ENCODE measurements at places on chromosomes 12 and 14. TPM values are rescaled to one million over a fixed set of nuclear protein-coding genes. Genes with fewer than 3 reads are reported as not detected.

DNA sequence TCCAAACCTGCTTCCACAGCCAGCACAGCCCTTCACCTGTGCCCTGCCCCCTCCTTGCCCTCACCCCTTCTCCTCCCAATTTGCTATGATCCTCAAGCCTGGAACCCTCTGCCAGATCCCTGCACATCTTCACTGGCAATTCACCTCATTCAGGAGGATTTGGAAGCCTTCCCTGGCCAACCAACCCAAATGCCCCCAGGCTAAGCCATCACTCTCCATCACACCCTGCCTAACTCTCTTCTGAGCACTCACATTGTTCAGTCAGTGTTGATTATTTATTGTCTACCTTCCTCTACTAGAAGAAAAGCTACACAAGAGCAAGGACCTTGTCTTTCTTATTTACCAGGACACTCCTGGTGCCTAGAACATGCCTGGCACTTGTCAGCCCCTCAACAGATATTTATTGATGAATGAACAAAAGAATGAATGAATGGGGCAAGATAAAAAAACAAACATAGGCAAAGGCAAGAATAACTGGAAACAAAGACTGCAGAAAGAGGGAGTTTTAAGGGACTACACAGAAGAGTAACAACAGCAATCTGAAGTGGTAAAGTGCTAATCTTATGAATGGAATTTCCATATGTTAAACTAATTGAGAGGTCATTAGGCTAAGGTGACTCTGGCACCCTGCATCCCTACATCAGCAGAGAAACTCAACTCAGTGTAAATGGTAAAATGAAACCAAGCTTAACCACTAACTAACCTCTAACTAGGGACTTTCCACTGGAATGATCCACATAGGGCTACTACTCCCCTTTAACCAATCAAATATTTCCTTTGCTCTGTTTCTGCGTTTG is 33.4 kb downstream of the TMTC1 start:
- DNase-seq = no peak

DNA sequence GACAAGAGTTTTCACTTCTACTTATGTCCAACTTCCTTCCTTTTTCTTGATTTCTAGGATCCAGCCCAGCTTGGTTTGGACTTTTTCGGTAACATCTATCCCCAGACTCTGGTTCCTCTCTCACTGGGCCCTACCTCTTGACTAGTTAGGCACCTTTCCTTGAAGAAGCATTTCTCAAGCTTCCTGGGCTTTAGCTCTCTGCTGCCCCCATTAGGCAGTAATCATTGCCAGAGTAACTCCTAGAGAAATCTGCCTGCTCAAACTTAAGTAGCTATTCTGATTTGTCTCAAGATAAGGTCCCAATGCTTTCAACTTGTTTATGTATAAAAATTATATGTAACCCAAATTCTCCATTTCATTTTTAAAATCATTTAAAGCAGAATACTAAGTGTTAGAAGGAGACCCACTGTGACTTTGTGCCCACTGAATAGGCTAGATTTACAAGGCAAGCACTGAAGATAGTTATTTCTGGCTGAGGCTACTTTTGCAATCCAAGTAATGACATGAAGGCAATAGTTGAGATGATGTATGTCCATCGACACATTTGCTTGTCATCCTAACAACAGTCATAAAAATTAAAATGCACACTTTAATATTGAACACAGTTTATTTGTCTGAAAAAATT is 275.0 kb upstream of the G2E3 start:
- no peak for DNase-seq

GRCh38 chr12:37546206-37546605 is 770.4 kb upstream of the ALG10B start:
- no peak for DNase-seq

DNA sequence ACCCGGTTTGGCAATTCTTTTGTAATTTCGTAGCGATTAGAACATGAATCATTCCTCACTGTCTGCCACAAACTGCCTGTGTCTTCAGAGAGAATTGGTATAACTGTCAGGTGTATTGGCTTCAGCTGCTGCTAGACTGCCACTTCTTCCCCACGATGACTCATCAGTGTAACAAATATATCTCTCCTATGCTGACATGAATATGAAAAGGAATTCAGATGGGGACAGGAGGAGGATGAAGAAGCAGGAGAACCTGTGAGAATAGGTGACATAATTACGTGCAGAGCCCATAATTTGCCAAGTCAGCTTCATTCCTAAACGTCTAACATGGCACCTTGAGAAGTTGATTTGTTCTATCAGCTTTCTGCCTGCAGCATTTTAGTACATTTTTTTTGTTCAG is 64.9 kb downstream of the FRMD6 start:
- DNase-seq = no peak

DNA sequence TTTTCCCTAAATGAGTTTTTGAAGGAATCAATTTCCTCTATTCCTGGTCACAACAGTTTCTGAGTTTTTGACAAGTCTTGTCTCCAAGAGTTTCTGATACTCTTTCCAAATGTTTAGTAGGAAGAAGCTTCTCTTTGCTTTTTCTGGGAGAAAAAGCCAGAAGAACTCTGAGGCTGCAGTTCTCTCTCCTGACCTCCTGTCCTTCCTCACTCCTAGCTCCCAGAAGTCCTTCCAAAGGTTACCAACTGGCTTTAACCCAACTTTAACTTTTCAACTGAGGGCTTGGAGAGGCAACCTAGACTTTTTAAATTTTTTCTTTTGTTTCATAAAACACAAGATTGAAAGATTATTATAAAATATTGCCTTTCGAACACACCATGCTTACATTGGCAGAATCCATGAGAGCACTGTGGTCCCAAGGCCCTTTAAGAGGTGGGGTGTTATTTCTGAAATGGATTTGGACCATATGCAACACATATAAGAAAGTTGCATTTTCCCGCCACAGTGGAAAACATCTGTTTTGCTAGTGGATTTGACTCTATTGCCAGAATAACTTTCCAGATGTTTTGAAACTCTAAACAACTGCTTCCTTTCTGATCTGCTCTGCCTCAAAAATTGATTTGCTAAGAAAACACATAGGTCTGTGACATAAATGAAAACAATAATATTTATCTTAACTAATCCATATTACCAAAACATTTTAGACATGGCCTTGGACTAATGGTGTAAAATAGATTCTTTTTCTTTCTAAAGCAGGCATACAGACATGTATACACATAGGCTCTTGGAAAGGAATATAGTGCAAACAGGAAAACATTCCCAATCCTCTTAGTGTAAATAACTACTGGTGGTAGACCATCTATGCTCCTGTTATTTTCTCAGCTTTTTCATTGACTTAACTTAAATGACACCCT is 22.3 kb upstream of the EPS8 start:
- DNase-seq = no peak

DNA sequence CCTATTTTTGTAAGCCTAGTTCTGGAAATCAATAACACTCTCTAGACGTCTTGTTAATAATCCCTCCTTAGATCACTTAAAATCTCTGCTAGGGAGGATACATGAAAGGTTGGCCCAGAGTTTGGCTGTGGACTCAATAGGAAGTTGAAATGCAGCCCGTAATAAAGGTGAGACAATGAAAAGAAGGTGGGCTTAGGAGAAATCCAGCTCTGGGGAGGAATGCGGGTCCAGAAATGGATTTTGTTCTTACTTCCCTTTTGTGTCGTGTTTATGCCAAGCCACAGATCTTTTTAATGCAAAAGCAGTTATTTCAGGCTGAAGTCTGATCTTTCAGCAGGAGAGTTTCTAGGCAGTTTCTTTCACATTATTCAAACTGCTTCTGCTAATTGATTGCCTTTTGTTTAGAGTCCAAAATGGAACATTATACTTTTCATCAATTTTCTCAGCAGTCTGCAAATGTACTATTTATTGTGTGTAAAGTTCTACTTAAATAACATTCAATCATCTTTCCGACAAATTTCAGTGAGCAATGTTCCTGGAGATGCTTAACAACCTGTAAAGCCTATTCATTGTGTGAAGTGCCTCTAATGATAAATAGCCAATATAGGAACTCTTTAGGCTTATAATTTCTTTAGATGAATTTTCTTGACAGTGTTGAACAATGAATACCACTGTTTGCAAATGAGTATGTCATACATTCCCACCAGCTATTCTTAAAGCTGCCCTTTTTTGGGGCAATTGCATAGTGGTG is 252.9 kb upstream of the KRR1 start:
- DNase-seq = no peak

- no peak for DNase-seq
Measured at GRCh38 chr12:29149691-29150281, 708 bp downstream of the FAR2 start.

DNA sequence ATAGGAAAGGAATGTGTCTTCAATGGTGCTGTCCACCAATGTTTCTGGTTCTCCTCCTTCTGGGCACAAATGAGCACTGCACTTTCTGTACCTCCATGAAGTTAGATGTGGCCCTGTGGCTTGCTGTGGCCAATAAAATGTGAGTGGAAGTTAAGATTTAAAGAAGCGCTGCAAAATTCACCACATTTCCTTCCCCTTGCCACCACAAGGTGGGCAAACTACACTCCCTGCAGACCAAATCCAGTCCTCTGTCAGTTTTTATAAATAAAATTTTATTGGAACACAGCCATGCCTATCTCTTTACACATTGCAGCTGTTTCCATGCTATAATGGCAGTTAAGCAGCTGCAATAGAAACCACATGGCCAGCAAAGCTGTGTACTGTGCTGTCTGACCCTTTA is 141.4 kb upstream of the TMPO start:
- DNase-seq = no peak

DNA sequence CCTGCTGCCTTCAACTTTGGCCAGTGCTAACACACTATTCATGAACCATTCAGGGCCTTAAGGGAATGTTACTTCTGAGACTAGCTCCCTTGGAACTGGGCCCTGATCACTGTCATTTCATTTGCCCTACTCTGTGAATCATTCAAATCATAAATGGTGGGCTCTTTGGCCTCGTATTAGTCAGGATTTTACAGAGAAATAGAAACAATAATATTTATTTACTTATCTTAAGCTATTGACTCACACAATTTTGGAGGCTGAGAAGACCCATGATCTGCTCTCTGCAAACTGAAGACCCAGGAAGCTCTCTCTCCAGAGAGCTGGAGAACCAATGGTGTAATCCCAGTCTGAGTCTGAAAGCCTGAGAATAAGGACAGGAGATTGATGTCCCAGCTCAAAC is 398.5 kb downstream of the LRIG3 start:
- DNase-seq = no peak

DNA sequence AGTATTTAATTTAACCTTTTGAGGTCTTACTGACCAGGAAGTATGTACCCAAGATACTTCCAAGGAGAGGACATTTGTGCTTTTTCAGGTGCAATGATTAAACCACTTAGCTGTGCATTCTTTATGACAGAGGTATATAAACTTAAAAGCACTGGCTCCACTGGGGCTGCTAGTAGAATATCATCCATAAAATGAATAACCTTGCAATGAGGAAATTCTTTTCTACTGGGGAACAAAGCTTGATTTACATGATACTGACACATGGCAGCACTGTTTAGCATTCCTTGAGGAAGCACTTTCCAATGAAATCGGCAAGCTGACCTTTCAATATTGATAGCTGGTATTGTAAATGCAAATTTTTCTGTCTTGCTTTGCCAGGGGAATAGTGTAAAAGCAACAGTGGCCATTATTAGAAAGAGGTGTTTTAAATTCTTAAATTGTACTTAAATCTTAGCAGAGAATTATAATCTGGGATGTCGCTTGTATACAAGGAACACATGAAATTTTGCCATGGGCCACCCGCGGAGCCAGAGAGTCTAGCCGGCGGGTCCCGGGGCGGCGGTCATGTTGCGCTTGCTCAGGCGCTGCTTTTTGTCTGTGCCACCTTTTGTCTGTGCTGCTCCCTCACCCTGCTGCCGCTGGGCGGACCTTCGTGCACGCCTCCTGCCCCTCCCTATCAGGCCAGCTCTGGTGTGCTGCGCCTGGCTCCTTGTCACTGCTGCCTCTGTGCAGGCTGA is 20.9 kb upstream of the BLTP3B start:
- no peak for DNase-seq

- DNase-seq = no peak
Measured at GRCh38 chr12:29991924-29992323, 208.2 kb upstream of the TMTC1 start.

DNA sequence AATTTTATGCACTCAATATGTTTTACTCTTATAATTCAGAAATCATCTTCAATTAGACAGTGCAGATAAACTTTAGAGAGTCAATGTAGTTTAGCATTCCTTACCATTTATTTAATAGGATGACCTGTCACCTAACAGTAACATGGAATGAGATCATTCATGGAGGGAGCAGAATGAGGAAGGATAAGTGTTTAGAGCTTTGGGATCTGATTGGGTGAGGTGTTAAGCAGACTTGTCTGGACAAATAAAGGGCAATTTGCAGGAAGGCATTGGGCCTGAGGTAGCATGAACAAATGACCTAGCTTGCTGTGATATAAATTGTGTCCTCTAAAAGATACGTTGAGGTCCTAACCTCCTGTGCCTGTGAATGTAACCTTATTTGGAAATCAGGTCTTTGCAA is 187.4 kb downstream of the C12orf42 start:
- DNase-seq = no peak

GRCh38 chr14:89382487-89382886 is 34.5 kb downstream of the FOXN3 start:
- DNase-seq = no peak

GRCh38 chr12:7806863-7807487 is 17.8 kb downstream of the NANOG start:
- no peak for DNase-seq

GRCh38 chr14:48125654-48126053 is 450.2 kb upstream of the MDGA2 start:
- DNase-seq = no peak

DNA sequence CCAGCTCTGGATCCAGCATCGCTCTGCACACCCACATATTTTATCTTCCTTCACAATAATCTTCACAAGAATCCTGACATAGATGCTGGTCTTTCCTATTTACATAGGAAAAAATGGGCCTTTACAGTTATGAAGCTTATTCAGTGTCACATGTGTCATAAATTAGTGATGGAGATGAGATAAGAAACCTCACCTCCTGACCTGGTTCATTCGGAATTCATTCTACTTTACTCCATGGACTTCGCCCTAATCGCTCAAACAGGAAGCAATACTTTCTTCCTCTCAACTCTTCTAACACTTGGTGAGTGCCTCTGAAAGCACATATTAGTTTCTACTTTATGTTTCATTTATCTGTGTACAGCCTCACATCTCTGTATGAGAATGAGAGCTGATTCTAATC is 12.0 kb upstream of the SINHCAF start:
- no peak for DNase-seq

- no peak for DNase-seq
Measured at GRCh38 chr14:52279408-52279807, 11.9 kb downstream of the PTGDR start.

- DNase-seq = no peak
Measured at GRCh38 chr14:84125676-84126075, 1404.3 kb upstream of the FLRT2 start.

The ALX1 gene
- total RNA-seq = 3.2 TPM

The GPR162 gene
- 4.2 TPM for total RNA-seq

The MSRB3 gene
- 104 TPM for total RNA-seq

The RHEBL1 gene
- 0.95 TPM for total RNA-seq

The TMEM179 gene
- total RNA-seq = 1.2 TPM

The KLRG1 gene
- 0.17 TPM for total RNA-seq

The RDH16 gene
- total RNA-seq = 0.10 TPM

The MIP gene
- not detected for total RNA-seq

The OAS1 gene
- total RNA-seq = not detected

The GYS2 gene
- not detected for total RNA-seq

The TUNAR gene
- total RNA-seq = not detected
